ENCODE measurements at places on chromosomes 3 and 15.

GRCh38 chr3:15499536-15499935 is 22.0 kb downstream of the COLQ start:
- DNase-seq: no peak

DNA sequence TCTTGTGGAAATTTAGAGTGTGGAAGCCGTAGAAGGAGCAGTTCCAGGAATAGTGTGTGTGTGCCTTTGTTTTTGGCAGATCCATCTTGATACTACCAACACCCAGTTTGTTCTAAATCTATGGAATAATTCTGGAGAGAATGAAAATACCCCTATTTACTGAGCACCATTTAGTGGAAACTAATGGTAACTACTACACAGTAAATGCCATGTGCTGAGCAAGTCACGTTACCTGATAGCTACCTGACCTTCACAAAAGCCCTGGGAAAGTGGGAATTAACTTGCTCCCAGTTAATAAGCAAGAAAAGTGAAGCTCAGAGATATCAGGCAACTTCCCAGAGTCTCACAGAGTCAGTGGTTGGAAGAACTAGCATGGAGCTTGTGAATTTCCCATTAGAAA is 137.7 kb downstream of the ARPP21 start:
- DNase-seq: no peak

GRCh38 chr15:27705056-27705455 is 394.1 kb downstream of the OCA2 start:
- DNase-seq: peak; percentile 59

DNA sequence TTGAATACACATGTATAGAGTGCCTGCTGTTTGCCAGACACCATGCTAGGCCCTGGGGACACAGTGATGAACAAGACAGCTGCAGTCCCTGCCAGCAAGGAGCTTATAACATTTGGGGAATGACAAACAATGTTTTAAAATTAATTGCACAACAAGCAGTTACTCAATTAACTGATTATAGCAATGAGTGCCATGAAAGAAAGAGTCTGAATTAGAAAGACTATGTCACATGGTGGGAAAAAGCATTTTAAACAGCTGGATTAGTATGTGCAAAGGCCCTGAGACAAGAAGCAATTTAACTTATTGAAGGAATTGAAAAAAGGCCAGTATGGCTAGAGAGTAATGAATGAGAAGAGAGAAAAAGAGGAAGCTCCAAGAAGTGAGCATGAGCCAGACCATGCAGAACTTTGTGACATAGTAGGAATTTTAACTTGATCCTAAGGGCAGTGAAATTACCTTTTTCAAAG is 64.5 kb upstream of the PLXNA1 start:
- DNase-seq: no peak

DNA sequence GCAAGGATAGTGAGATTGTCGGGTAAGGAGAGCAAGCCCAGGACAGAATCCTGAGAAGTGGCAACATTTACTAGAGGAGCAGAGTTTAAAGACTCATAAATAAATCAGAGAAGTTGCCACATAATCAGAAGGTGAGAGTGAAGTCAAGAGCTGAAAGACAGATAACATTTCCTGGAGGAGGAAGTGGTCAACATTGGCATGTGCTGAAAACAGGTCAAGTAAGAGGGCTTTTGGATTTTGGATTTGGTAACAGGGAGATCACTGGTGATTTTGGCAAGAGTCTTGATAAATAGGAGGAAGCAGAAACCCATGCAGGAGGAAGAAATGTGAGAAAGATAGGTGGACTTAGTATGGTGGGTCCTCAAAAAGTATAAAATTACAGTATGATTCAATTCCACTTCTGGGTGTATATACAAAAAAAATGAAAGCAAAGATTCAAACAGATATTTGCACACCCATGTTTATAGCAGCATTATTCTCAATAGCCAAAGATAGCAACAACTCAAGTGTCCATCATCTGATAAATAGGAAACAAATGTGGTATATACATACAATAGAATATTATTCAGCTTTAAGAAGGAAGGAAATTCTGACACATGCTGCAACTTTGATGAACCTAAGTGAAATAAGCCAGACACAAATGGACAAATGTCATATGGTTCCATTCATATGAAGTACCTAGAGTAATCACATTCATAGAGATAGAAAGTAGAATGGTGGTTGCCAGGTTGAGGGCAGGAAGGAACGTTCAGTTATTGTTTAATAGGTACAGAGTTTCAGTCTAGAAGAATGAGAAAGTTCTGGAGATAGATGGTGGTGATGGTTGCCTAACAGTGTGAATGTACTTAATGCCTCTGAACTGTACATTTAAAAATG is 27.3 kb upstream of the MBNL1 start:
- DNase-seq: no peak

- DNase-seq: no peak
Observed at GRCh38 chr3:43194490-43195114, 88.7 kb upstream of the POMGNT2 start.

DNA sequence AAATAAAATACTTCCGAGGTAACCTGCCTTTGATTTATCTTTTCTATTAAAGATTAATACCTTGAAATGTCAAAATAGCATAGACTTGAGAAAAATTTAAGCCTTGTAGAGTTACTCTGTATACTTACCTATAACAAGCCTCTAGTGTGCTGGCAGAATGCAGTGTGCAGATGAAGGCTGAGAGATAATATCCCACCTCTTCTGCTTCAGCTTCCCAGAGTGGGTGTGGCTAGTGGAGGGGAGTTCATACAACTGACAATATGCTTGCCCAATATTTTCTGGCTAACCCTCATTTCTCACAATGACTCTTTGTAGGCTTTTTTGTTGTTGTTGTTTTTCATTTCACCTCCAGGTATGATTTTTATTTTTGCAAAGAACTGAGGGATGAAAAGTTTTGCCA is 15.7 kb upstream of the ZBTB20 start:
- no peak for DNase-seq

DNA sequence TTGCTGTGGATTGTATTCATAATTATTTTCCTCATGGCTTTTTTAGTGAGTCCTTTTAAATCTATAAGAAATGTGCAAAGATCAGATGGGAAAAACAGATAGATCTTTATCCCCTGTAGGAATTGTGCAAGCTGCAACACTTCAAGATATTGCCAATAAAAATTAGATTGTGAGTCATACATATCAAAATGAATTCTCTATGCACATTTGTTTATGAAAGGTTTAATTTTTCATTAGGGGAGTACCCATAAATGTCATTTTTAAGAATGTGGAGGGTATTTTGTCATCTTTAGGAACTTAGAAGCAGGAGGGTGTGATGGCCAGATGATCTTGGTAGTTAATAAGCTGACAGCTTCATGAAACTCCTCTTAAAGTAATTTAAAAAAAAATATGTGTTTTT is 2.9 kb downstream of the PIAS1 start:
- no peak for DNase-seq

- no peak for DNase-seq
Observed at GRCh38 chr3:88809993-88810392, 297.4 kb upstream of the EPHA3 start.

DNA sequence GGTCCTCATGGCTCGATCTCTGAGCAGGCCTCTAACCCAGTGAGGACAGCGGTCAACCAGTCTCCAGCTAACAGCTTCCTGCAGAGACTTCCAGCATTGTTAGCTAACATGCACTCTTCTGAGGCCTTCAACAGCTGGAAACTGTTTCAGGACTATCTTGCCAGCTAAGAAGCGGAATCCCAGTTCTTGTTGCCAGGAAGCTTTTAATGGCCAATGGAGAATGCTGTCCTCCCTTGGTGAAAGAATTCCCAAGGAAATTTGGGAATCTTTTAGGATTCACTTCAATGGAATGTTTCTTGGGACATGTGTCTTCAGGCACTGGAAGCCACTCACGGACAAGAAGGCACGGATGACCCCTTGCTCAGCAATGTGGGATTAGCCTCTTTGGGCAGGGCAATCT is 91.7 kb downstream of the CEMIP start:
- no peak for DNase-seq

GRCh38 chr3:105634708-105635107 is 234.1 kb downstream of the CBLB start:
- DNase-seq: no peak

Measured in NCI-H69 (cell line).